AG10803 (cell line): ENCODE measurements at places on chromosomes 11 and 22.

GRCh38 chr11:32615422-32615821, 31.8 kb downstream of the EIF3M start:
- peak; percentile 3 for DNase-seq

- DNase-seq, result peak; percentile 94
Measured at GRCh38 chr11:66080055-66080817, 10.2 kb downstream of the PACS1 start.

- peak; percentile 15 for DNase-seq
Measured at GRCh38 chr22:23520863-23521440, 59.1 kb downstream of the IGLL1 start.

DNA sequence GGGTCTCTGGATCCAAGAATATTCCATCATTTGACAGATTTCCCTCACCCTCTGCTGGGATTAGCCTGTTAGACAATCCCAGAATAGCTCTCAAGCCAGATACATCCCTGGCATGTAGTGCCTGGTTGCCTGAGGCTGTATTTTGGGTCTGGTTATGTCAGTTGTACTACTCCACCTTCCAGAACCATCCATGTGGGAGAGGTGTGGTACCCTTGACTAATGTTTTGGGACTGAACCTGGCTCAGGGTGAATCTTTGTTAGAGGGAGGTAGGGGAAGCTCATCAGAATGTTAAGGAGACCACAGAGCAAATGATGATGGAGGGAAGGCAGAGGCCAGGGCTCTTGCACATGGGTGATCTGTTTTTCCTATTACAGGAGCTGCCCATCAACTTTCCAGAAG, 5.2 kb downstream of the C11orf52 start:
- DNase-seq, result no peak

DNA sequence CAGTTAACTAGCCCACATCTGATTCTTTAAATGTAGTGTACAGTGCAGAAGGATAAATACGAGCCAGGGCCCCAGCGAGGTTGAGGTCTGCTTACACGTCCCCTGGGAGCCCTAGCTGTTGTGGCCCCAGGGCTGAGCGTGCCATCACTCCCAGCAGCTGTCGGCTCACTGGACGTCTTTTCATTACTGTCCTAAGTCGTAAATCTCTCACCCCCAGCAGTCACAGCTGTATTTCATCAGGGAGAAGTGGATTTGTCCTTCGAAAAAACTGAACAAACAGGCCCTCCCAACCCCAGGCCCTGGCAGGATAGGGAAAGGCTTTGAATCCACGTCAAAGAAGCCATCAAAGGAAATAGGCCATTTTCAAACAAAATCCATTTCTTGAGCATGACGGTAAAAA, 110.4 kb upstream of the CSNK2A3 start:
- DNase-seq, result peak; percentile 19

GRCh38 chr22:49626361-49627216, 201.1 kb downstream of the BRD1 start:
- no peak for DNase-seq

DNA sequence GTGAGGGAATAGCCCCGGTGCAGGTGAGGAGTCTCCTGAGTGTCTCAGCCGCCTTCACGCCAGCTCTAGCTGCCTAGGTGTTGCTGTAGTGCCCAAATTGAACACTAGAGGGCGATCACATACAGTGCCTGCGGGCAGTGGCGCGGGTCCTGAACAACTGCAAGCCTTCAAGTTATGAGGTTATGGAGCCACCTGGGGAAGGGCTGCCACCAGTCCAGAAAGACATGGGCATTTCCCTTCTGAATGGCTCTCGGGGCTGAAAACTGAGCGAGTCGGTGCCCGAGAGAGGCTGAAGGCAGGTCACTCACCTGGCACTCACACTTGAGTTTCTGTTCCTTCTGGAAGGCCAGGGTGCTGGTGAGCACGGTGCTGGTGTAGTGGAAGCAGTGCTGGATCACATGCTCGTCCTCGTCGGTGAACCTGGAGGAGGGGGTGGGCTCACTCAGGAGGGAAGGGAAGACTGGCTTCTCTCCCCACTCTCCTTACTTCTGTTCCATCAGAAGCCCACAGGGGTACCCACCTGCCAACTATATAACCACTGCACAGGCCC, 88.4 kb downstream of the PDE2A start:
- DNase-seq, result peak; percentile 39

- no peak for DNase-seq
Measured at GRCh38 chr11:79122759-79123158, 318.1 kb downstream of the TENM4 start.

DNA sequence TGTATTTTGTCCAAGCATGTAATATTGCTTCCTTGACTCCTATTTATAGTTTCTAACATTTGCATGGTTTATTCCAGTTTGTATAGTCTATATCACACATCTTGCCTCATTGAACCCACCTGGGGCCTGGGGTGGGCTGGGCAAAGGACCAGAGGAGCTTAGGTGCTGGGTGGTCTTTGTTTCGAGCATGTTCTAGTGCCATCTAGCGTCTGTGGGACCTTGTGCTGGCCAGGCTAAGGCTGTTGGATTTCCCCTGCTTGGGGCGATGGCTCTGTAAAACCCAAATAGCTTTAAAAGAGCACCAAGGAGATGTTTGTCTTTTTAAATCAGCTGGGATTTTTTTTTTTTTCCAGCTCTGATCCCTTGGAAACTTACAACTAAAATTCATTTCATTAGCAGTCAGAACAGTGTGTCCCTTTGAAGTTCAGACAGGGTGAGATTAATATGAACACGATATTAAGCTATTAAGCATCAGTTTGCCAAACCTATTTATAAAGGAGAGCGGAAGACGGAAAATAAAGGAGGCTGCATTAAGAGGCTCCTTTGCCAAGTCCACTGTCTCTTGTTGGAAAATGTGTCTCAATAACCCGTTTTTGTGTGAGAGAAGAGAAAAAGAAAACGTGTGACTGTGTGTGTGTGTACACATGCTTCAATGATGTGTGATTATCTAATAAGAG, 157.4 kb downstream of the COMMD9 start:
- peak; percentile 51 for DNase-seq

GRCh38 chr11:120168960-120169681, 31.2 kb upstream of the TRIM29 start:
- DNase-seq, result peak; percentile 34

GRCh38 chr11:14969901-14970323, 2.2 kb downstream of the CALCA start:
- no peak for DNase-seq

GRCh38 chr11:61588728-61589191, 7.9 kb upstream of the SYT7 start:
- no peak for DNase-seq

DNA sequence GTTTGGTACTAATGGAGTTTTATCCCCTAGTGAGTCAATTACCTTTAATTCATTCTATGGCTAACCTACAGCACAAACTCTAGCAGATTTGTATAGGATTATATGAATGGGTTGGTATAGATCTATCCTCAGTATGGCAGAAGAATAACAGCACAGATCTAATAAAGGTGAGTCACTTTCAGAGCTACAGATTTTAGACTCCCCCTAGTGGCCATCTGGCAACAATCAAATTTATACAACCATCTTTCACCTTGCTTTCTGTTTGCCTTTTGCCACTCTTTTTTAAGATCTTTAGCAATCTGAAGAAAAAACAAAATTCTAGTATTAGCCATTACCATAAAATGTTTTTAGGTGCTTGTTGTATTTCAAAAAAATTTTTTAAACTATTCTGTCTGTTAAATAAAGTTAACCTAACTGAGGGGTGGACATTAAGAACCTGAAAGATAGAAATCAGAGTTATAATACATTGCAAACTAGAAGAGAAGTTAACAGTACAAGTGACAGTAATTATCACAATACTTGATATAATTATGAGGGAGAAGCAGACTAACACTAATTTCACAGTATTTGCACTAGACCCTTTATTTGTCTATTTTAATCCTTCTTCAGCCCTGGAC, 25.8 kb downstream of the DDIAS start:
- DNase-seq, result peak; percentile 57

GRCh38 chr11:105975128-105975527, 46.9 kb downstream of the MSANTD4 start:
- no peak for DNase-seq
